ENCODE measurements at places on chromosomes 7 and 10. TPM values are rescaled to one million over a fixed set of nuclear protein-coding genes. Genes with fewer than 3 reads are reported as not detected.

- peak; percentile 44 for DNase-seq
These were observed 205.0 kb downstream of the TFEC start for GRCh38 chr7:115825456-115826115.

DNA sequence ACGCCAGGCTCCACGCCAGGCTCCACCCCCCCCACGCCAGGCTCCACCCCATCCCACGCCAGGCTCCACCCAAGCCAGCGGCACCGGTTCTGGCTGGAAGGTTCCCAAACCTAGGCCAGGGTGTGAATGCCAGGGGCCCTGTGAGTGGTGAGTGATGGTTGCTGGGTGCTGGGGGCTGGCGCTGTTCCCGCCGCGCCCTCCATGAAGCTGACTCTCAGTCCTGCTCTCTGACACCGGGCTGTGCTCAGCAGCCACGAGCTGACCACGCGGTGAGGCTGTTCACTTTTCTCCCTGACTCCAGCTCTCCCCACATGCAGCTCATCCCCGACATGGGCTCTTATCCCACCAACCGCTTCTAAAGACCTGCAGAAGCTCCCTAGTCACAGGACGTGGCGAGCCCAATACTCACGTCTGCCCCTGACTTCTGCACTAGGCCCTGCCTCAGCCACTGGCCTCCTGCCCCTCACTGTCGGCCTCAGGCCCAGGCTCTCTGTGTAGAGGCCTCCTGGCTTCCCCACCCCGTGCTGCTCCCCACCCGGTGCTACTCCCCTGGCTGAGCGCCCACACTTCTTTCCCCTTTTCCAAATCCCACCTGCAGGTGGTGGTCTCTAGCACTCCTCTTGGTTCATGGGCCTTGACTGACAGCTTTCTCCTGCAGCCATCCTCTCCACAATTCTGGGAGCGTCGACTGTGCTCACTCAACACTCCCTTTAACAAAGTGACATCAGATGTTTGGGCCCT lies 603.0 kb downstream of the PTPRN2 start:
- no peak for DNase-seq

Gene FANK1
- polyA plus RNA-seq: 0.71 TPM

- DNase-seq: no peak
These were observed 128.4 kb upstream of the ZNF746 start for GRCh38 chr7:149625947-149626392.

Gene LIPF
- polyA plus RNA-seq: not detected

DNA sequence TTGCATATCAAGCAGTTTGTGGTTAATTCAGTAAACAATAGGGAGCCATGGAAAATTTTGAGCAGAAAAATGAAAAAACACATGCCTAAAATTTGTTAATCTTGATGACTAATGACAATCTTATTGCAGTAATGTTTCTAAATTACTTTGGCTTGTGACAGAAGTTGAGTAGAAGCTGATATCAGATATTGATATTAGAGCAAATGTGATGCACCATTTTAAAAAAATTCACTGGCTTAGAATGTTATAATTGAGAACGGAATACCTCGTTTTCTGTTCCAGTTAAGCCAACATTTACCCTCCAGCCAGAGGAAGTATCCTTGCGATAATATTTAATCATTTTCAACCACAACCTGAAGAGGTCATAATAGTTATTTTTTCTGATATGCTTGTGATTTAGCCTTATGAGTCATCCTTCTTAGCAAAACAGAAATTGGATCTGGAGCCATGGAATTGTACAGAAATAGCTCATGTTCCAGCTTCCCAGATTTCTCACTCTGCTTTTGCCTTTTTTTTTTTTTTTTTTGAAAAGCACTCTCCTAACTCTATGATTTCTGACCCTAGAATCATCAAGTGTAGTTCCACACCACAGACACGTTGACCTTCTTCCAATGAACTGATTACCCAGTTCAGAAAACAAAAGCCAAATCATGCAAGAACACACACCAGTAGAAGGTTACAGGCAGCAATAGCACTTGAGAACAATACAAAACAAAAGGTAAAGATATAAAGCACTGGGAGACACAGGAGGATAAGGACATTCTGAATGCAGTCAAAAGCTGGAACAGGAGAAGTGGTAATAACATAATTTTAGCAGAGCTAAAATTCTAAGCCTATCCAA lies 96.8 kb upstream of the PHYHIPL start:
- DNase-seq: peak; percentile 80

GRCh38 chr10:96667401-96667800 lies 52.9 kb downstream of the PIK3AP1 start:
- no peak for DNase-seq

Gene PDK4
- 12.9 TPM for polyA plus RNA-seq

GRCh38 chr7:112290065-112290464 lies 83.6 kb downstream of the ZNF277 start:
- no peak for DNase-seq

- DNase-seq: no peak
These were observed 57.1 kb downstream of the TBXAS1 start for GRCh38 chr7:139886206-139886605.

Gene NUTM2B
- 1.2 TPM for polyA plus RNA-seq

Gene LRRD1
- 0.44 TPM for polyA plus RNA-seq

Gene AGMO
- polyA plus RNA-seq: 0.24 TPM

- no peak for DNase-seq
These were observed 199.4 kb upstream of the NPVF start for GRCh38 chr7:25427721-25428120.

Gene LAMB1
- polyA plus RNA-seq: 406 TPM

Gene NANOS1
- 6.7 TPM for polyA plus RNA-seq

Gene RBM33
- 26.4 TPM for polyA plus RNA-seq

Gene RADIL
- polyA plus RNA-seq: 2.9 TPM
